ENCODE measurements at places on chromosomes 5 and 9.

GRCh38 chr9:5441043-5441442 lies 3.3 kb upstream of the PLGRKT start:
- DNase-seq: no peak

GRCh38 chr5:170603578-170604565 lies 100.1 kb downstream of the KCNIP1 start:
- no peak for DNase-seq

- no peak for DNase-seq
These were observed 159.6 kb downstream of the MAPKAP1 start for GRCh38 chr9:125547368-125547767.

DNA sequence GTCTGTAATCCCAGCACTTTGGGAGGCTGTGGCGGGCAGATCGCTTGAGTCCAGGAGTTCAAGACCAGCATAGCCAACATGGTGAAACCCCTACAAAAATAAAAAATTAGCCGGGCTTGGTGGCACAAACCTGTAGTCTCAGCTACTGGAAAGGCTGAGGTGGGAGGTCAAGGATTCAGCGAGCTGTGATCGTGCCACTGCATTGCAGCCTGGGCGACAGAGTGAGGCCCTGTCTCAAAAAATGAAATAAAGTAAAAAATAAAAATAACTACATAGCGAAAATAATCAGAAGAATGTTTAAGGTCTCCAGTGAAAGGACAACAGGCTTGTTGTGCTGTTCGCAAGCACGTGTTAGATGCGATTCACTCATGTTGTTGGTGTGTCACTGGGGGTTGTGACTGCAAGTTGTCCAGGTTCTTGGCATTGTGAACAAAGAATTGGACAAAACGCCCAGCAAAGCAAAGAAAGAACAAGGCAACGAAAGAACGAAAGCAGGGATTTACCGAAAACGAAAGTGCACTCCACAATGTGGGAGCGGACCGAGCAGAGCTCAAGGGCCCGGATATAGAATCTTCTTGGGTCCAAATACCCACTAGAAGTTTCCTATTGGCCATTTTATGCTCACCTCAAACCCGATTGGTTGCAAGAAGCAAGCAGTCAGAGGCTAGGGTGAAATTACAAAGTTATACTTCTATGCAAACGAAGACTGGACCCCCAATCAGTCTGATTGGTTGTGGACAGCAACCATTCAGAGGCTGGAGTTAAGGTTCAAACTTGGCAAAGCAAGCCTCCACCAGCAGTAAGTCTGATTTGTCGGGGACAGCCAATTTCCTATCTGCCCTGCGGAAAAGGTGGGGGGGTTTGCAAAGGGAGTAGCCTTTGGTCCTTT lies 844 bp upstream of the MCCC2 start:
- no peak for DNase-seq

DNA sequence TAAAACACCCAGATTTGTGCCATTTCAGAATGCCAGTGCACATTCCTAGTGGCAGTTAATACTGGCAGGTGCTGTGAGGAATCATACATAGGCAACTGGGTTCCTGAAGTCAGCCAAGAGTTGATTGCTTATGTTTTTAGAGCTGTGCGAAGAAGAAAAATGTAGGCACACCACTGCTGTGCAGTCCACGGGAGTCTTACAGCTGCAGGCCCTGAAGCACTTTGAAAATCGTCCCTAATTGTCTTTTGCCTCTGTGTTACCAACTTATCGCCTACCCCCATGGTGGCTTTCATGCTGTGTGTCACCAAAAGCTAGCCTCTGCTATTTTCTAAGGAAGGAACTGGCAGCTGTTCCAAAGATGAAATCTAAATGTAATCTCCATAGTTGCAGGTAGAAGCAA lies 263.9 kb downstream of the ARRDC3 start:
- no peak for DNase-seq

- no peak for DNase-seq
These were observed 154.9 kb downstream of the AUH start for GRCh38 chr9:91206806-91207205.

GRCh38 chr5:147465747-147466146 lies 44.1 kb downstream of the DPYSL3 start:
- DNase-seq: no peak

DNA sequence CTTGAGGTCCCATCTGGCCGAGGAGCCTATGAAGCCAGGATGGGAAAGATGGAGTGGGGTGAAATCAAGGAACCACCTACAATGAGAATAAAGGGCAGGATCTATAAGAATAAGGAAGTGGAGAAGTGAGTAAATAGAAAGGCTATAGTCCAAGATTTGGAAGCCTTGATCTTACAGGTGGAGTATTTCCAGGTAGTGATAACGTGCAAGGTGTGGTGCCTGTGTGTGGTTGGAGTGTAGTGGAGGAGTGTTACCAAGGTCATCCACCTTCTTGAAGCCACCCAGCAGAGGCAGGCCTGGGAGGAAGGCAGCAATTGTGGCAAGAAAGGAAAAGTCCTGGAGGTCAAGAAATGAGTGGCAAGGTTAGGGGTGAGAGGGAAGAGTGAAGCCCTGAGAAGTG lies 72.9 kb downstream of the IQGAP2 start:
- no peak for DNase-seq

DNA sequence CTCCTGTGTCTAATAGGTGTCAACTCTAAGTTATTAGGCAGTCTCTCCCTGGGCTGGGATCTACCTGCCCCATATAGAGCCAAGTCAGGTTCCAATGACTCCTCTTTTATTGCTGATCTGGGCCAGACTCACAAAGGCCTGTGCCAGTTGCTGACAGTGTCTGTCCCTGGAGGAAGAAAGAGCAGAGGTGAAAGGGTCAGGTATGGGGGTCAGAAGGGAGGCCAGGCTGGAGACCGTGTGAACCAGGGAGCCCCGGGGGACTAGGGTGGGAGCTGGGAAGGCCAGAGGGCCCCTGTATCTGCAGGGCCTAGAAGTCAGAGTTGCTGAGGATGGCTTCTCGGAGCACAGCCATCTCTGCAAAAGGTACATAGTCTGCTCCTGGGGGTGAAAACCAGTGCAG lies 3.5 kb upstream of the HINT2 start:
- no peak for DNase-seq

DNA sequence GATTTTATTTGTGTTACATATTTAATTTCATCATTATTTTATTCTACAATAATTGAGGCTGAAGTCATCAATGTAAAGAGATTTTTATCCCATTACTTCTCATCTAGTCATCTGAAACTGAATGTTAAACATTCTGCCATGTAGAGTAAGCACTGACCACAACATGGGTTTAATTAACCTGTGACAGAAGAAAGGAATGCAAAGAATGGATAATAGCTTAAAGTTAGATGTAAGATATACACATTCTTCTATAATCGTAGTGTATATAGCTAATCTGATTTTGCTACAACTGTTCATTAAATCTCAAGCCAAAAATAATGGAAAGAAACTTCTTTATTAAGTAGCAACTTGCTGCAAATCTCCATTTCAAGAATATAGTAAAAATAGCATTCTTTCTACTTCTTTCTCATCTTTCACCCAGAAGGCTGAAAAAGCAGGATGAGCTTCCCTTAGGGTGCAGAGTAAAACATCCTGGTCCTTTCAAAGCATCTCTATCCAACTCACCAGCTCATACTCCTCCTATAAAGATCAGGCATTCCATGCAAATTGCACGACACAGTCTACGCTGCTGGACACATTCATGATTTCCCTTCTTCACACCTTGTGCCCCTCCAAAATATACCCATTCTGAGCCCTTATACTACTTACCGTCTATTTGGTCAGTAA lies 115.2 kb downstream of the EFNA5 start:
- DNase-seq: no peak

DNA sequence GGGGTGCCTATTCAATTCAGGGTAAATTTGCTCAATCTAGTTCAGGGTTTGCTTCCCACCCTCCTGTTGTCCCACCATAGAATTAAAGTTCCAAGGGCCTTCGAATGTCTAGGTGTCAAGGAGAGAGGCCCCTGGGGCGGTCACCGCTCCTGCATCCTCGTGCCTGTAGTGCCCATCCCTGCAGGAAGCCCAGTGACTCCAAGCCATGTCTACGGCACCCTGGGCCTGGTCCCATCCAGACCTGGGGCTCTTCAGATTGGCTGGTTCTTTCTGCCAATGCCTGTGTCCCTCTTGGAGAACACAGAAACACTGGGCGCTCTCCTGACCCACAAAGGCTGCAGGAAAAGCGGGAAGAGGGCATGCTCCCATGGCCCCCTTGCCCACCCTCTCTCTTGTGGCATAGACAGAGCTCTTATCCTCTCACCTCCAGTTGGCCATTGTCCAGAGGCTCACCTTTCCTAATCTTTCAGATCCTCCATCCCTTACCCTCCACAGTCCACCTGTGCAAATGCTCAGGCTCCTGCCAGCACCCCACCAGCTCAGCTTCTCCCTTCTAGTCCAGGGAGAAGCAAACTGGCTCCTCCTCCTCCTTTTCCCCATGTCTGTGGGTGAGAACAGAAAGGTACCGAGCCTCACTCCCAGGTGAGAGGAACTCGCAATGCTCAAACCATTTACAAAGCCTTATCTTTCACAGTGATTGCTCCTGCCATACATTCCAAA lies 253.0 kb upstream of the IRX2 start:
- DNase-seq: no peak
